Natural killer cell (primary cell): ENCODE measurements at places on chromosomes 13 and 19.

- DNase-seq = no peak
- no peak overlapping the region for H3K4me3 ChIP-seq
- H3K36me3 ChIP-seq = peaks cover 5% of the 10 kb centered on the region
- no peak overlapping the region for H3K27ac ChIP-seq
- H3K27me3 ChIP-seq = no peaks in the 10 kb centered on the region
Measured at GRCh38 chr13:99227331-99227900, 26.8 kb downstream of the UBAC2 start.

- no peak for DNase-seq
- no peak overlapping the region for H3K4me3 ChIP-seq
- H3K27ac ChIP-seq = no peak overlapping the region
- no peaks in the 10 kb centered on the region for H3K4me1 ChIP-seq
- H3K27me3 ChIP-seq = no peaks in the 10 kb centered on the region
Measured at GRCh38 chr13:108586826-108587225, 42.6 kb upstream of the MYO16 start.

- no peaks in the 10 kb centered on the region for H3K36me3 ChIP-seq
- H3K4me3 ChIP-seq = no peak overlapping the region
- peaks cover 25% of the 10 kb centered on the region for H3K27me3 ChIP-seq
- DNase-seq = peak; percentile 57
- H3K27ac ChIP-seq = no peak overlapping the region
- H3K4me1 ChIP-seq = peaks cover 12% of the 10 kb centered on the region
Measured at GRCh38 chr19:55451163-55451964, 8.3 kb upstream of the SHISA7 start.

DNA sequence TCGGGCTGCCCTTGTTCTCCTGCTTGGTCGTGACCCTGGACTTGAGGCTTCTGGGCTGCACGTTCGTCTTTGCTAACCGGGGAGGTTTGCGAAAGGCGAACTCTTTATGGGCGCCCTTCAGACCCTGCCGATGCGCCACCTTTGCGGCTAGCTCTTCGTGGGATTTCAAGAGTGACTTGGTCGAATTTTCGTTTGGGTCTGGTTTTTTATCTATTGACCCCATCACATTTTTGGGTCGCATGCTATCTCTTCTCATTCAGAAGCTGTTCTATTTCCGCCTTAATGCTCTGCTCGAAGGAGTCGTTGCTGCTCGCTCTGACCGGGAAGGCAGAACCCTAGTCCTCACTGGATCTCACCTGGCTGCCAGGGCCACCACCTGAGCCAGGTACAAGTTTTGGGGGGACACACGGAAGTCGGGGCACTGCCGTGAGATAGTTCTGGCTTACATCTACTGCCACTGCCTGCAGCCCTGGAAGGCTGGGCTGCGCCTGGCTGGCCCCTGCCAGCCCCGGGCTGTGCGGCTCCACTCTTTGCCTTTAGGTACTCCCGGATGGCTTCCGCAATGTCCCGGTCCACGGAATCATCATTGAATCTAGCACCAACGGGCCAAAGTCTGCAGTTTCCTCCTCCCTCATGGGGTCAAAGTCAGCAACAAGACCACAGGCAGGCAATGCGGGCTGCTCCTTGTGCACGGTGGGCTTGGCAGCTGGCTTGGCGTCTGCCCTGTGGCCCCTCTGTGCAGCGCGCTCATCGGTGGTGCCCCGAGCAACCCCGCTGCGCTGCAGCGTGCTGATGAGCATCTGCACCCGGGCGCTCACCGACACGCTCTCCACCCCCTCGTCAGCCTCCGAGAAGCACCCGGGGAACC lies 16.2 kb downstream of the RB1 start:
- DNase-seq = peak; percentile 43
- H3K4me1 ChIP-seq = peaks cover 25% of the 10 kb centered on the region
- H3K4me3 ChIP-seq = peak overlapping the region; percentile 27
- no peaks in the 10 kb centered on the region for H3K36me3 ChIP-seq

DNA sequence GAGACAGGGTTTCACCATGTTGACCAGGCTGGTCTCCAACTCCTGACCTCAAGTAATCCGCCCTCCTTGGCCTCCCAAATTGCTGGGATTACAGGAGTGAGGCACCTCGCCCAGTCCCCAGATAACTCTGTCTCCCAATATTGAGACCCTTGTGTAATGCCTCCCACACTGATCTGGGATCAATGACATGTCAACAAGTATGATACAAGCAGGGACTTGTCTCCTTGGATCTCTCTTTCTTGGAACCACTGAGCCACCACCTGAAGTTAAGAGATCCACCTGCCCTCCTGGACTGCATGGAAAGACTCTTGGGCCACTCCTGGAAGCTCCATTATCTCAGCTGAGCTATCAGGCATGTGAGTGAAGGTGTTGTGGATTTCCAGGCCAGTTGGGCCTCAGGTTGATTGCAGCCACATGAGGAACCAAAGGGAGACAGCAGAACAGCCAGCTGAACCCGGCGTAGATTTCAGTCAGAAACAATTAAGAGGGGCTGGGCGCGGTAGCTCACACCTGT lies 15.1 kb downstream of the NFKBID start:
- DNase-seq = no peak
- peaks cover under 1% of the 10 kb centered on the region for H3K27me3 ChIP-seq
- H3K4me1 ChIP-seq = no peaks in the 10 kb centered on the region
- no peak overlapping the region for H3K4me3 ChIP-seq

DNA sequence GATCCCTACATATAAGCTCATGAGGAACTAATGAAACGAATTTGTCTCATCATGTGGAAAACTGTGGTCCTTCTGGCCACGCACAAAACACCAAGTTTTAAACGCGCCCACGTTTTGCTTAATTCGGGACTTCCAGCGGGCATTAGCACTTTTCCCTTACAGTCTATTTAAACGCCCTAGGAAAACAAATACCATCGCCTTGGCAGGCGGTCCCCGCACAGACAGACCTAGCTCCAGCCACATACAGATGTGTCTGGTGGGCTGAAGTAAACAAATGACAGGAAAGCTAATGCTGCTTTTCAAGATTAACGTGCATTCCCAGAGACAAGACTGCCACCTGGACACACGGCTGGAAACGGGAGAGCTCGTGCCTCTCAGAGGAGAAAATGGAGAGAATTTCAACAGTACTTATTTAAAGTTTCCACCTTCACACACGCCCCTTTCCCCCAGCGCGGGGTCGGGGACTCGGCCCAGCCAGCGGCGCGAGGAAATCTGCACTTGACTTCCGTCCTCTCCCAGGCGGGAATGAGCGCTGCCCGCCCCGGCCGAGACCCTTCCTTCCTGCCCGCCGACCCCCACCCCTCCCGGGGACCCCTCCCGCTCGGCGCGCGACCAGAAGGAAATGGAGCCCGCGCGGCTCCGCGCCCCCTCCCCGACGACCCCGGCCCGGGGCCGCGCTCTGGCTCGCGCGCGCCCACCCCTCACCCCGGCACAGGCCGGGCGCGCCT lies 931 bp downstream of the USP12 start:
- no peaks in the 10 kb centered on the region for H3K27me3 ChIP-seq
- H3K36me3 ChIP-seq = no peaks in the 10 kb centered on the region
- peak overlapping the region; percentile 71 for H3K27ac ChIP-seq
- H3K4me1 ChIP-seq = peaks cover 19% of the 10 kb centered on the region

- H3K36me3 ChIP-seq = peaks cover 18% of the 10 kb centered on the region
- H3K27me3 ChIP-seq = no peaks in the 10 kb centered on the region
- no peaks in the 10 kb centered on the region for H3K4me1 ChIP-seq
- no peak for DNase-seq
- no peak overlapping the region for H3K4me3 ChIP-seq
- no peak overlapping the region for H3K27ac ChIP-seq
Measured at GRCh38 chr13:98839856-98840769, 87.6 kb upstream of the SLC15A1 start.

- no peaks in the 10 kb centered on the region for H3K36me3 ChIP-seq
- no peaks in the 10 kb centered on the region for H3K4me1 ChIP-seq
- no peak overlapping the region for H3K27ac ChIP-seq
- H3K27me3 ChIP-seq = no peaks in the 10 kb centered on the region
Measured at GRCh38 chr13:112012016-112012704, 54.8 kb upstream of the SOX1 start.

DNA sequence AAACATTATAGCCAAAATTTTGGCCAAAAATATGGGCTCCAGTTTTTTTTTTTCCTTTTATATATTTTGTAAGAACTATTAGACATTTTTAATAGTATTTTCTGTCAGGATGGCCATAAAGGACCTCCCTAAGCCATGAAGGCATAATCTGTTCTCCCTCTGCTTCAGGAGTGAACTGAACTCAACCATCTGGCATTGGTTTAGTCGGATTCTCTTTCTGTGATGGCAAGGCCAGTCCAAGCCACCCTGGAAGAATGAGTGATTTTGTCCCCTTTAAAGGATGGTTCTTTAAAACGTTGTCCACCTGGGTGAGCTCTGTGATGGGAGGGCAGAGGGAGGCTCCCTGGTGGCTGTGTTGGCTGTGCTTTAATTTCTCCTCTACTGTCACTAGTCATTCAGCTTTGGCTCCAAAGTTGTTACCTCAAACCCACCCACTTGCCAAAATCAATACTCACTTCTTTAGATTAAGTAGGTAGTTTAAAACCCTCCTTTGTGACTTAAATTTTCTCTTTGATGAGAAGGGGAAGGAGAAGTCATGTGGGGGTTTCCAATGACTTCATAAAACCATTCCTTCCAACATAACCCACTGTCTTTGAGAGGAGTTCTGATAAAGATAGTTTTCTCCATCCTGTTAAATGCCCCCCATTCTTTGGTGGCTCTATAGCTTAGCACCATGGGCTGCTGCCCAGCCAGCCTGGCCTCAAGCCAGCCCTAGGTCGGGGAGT lies 4.4 kb downstream of the TNFRSF19 start:
- H3K27ac ChIP-seq = no peak overlapping the region
- peaks cover 10% of the 10 kb centered on the region for H3K4me1 ChIP-seq

GRCh38 chr13:74751739-74752138 lies 617.5 kb upstream of the KLF12 start:
- no peaks in the 10 kb centered on the region for H3K27me3 ChIP-seq
- H3K36me3 ChIP-seq = no peaks in the 10 kb centered on the region
- H3K27ac ChIP-seq = no peak overlapping the region
- H3K4me1 ChIP-seq = no peaks in the 10 kb centered on the region

- H3K4me3 ChIP-seq = no peak overlapping the region
- H3K36me3 ChIP-seq = peaks cover 2% of the 10 kb centered on the region
- peak overlapping the region; percentile 77 for H3K27ac ChIP-seq
- no peaks in the 10 kb centered on the region for H3K27me3 ChIP-seq
Measured at GRCh38 chr13:43044720-43045301, 21.4 kb downstream of the DNAJC15 start.

GRCh38 chr13:49271264-49271663 lies 23.5 kb downstream of the CDADC1 start:
- H3K4me3 ChIP-seq = no peak overlapping the region
- H3K27ac ChIP-seq = no peak overlapping the region
- H3K36me3 ChIP-seq = peaks cover 7% of the 10 kb centered on the region
- H3K4me1 ChIP-seq = no peaks in the 10 kb centered on the region
- no peaks in the 10 kb centered on the region for H3K27me3 ChIP-seq

DNA sequence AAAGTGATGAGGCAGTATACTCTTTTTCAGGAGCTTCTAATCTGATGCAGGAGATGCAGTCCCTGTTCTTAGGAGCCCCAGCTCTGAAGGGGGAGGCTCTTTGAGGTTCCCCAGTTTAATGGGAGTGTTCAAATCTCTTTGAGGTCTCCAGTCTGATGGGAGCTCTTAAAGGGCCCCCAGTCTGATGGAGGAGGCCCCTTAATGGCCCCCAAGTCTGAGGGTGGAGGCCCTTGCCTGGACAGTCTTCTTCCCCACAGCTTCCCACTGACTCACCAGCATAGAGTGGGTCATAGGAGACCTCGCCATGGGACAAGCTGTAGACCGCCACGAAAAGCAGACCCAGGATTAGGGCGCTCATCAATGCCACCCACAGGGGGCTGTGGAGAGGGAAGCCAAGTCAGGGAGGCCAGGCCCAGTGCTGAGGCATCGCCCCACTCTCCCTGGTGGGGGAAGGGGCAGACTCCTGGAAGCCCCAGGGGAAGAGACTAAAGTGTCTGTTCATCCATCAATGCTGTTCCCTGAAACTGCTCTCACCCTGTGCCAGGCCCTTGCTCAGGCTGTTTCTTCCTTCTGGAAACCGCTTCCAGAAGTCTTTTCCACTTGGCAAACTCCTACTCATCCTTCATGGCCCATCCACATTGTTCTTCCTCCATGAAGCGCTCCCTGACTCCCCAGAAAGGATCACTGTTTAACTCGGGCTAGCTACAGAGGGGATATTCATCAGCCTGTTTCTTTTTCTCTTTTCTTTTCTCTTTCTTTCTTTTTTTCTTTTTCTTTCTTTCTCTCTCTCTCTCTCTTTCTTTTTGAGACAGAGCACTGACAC lies 2.1 kb downstream of the TM6SF2 start:
- no peak for DNase-seq
- peaks cover 2% of the 10 kb centered on the region for H3K36me3 ChIP-seq
- no peak overlapping the region for H3K4me3 ChIP-seq
- H3K27me3 ChIP-seq = peaks cover 6% of the 10 kb centered on the region
- no peak overlapping the region for H3K27ac ChIP-seq
